ENCODE measurements at places on chromosomes 11 and 22.

GRCh38 chr22:24474221-24474620 lies 20.9 kb upstream of the UPB1 start:
- no peak for DNase-seq

DNA sequence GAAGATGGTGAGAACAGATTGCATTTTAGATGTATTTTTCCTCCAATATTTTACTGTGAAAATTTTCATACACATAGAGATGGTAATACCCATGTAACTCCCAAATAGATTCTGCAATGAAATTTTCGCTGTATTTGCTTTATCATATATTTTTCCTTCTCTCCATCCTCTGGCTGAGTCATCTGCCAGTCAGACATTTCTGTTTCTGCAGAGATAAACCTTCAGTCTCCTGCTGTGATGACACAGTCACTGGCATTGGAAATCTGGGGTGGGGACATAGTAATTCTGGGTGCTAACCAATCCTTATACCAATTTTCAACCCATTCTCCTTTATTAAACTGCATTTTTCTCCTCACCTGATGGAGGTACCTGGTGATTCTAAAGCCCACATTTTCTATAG lies 33.7 kb downstream of the SVIP start:
- DNase-seq = no peak

DNA sequence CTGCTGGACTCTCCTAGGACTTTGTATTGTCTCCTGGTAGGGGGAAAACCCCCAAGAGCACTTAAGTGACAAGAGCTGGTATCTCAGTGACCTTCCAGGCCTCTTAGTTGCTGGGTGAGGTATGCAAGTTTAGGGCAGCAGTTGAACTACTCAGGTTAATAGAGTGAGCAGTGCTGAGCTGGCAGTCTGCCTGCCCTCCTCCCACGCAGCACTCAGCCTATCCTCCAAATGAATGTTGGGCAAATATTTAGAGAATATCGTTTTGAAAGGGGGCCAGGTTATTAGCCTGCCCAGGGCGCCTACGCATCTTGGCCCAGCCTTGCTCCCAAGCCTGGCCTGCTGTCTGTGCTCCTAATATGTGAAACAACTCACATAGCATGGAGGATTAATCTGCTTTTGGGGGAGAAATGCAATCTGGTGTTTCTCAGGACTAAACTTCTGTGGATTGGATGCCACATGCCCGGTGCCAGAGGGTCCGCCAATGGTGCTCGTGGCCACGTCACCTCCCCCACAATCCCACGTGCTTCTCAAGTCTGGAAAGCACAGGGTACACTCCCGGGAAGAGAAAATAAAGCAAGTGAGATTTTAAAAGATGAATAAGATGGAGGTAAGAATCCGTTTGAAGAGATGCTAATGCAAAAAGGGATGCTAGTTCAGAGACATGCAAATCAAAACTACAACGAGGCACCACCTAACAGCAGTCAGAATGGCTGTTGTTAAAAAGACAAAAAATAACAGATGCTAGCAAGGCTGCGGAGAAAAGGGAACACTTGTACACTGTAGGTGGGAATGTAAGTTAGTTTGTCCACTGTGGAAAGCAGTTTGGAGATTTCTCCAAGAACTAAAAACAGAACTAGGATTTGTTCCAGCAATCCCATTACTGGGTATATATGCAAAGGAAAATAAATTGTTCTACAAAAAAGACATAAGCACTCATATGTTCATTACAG lies 67.7 kb downstream of the SPON1 start:
- no peak for DNase-seq

- no peak for DNase-seq
Measured at GRCh38 chr11:106552694-106553203, 465.5 kb downstream of the GUCY1A2 start.

GRCh38 chr11:31656051-31656450 lies 146.5 kb downstream of the ELP4 start:
- no peak for DNase-seq

DNA sequence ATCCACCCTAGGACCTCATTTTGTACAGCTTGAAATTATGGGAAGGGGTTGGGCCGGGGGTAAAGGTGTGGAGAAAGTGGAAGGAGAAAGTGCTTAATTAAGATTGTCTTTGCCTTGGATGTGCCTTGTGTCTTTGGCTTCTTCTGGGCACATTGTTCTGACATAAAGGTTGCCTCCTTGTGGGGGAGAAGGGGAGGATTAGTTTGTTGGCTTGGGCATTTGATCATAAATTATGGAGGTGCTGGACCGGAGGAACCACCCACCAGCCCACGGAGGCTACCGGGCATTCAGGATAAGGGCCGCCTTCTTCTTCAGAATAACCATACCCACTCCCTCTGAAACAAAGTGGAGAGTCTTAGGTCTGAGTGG lies 1.3 kb downstream of the PAFAH1B2 start:
- no peak for DNase-seq

GRCh38 chr11:22193348-22194051 lies 615 bp downstream of the ANO5 start:
- no peak for DNase-seq

DNA sequence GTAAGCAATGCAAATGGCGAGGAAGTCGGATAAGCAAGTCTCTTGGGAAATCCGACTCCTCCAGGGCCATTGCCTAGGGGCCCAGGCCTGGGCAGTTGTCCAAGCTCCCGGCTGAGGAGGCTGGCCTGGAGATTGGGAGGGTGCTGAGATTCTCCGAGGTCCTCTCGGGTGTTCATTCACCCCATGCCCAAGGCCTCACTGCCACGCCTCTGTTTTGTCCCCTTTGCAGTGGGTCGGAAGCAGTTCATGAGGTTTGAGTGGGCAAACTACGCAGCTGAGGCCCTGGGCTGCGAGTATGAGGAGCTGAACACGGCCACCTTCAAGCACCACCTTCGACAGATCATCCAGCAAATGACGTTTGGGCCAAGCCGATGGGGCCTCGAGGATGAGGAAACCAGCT lies 81.3 kb downstream of the MYO18B start:
- DNase-seq = no peak

DNA sequence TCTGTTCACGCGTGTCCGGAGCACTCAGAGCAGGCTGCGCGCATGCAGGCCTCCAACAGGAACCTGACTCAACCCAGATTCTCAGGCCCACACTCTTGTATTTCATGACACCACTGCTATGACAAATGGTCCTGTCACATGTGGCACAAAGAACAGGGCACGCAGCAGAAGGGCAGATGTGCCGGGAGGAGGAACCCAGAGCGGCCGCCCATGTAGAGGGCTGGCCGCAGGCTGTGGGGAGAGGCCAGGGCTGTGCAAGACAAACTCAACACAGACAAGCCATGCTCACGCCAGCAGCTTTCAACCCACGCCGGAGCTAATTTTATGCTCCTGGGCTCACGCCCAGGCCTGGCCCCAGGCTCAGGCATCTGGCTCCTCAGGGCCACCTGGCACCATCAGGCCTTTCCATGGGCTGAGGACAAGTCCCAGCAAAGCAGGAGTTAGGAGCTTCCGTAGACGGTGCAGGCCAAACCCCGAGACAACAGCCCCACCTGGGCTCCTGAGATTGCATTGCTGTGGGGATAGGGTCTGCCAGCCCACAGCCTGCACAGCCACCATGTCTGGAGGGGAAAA lies 40.0 kb downstream of the DUSP8 start:
- DNase-seq = no peak

- no peak for DNase-seq
Measured at GRCh38 chr11:76005756-76006155, 190.7 kb downstream of the UVRAG start.

GRCh38 chr11:104876861-104877431 lies 21.3 kb downstream of the CASP12 start:
- DNase-seq = no peak

- DNase-seq = peak; percentile 54
Measured at GRCh38 chr22:40036591-40037225, 42.0 kb downstream of the FAM83F start.

GRCh38 chr11:75579841-75580240 lies 17.8 kb downstream of the SERPINH1 start:
- no peak for DNase-seq

DNA sequence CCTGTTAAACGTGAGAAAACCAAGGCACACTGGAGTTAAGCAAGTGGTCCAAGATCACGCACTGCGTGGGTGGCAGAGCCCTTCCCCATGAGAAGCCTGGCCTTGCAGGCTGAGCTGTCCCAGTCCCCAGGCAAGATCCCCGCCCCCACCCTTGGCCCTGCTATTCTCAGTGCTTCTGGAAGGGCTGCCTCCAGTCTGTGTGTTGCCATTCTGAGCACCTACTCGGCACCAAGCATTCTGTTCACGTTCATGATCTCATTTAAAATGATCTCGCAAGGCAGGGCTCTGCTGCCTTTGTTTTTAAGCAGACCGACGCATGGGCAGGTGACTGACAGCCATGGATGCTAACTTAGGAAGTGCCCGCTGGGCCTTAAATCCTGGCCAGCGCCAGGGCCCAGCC lies 62.8 kb downstream of the PHF21B start:
- no peak for DNase-seq

DNA sequence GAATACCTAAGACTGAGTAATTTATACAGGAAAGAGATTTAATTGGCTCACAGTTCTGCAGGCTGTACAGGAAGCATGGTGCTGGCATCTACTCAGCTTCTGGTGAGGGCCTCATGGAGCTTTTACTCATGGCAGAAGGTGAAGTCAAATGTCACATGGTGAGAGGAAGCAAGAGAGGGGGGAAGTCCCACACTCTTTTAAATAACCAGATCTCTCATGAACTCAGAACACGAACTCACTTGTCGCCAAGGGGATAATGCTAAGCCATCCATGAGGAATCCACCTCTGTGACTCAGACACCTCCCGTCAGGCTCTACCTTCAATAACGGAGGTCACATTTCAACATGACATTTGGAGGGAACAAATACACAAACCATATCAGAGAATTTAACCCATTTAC lies 42.2 kb downstream of the BIRC2 start:
- no peak for DNase-seq

Measured in activated naive CD8-positive, alpha-beta T cell treated with anti-CD3 and anti-CD28 coated beads for 36 hours (primary cell).